ENCODE measurements at places on chromosomes 6 and 20.

- DNase-seq, result no peak
These were observed 442.3 kb downstream of the EPHA7 start for GRCh38 chr6:92977018-92977417.

GRCh38 chr6:139337830-139338229, 36.6 kb downstream of the CITED2 start:
- no peak for DNase-seq

DNA sequence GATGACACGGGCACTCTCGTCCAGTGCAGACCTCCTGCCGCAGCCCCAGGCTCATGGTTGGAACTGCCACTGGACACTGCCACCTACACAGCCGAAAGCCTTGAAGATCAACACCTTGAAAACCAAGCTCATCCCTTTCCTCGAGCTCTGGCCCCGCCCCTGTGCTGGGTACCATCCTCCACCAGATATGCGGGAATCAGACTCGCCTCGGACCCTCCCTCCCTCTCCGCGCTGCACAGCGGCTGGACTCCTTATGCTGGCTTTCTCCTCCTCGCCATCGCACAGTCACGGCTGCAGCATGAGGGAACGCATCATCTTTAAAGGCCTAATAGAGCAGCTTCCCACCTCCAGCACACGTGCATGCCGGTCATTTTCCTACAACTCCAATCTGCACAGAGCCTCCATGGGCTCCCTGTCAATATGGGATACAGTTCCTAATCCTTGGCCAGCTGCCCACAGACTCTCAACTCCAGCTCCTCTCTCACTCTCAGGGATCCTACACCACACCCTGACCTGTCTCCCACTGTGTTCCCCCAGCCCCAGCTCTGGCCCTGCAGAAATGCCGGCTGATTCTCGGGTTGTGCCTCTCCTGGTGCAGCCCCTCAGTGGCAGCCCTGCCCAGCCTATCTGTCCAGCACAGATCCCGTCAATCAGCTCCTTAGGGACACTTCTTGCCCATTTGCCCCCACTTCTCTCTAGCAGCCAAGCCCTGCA, 23.2 kb downstream of the TXNDC5 start:
- DNase-seq, result no peak

GRCh38 chr20:48536206-48536605, 291.6 kb downstream of the PREX1 start:
- peak; percentile 76 for DNase-seq

DNA sequence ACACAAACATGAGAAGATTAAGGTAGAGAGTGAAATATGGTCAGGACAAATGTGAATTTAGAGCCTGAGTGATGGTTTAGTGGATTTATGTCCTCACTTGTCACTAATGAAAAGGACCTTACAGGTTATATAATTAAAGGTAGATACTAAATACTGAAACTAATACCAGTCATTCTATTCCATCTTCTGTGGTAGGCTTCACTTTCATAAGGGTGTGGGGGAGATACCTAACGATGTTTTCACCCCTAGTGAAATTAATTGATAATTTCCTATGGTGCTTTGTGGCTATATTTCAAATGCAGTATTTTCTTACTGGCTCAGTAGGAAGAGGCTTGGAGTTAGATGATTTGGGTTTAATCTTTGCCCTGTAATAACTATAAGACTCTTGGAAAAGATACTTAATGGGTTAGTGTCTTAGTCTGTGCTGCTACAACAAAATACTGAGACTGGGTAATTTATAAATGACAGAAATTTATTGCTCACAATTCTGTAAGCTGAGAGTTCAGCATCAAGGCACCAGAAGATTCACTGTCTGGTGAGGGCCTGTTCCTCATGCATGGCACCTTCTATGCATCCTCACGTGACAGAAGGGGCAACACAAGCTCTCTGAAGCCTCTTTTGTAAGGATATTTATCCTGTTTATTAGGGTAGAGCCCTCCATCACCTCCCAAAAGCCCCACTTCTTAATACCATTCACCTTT, 21.3 kb downstream of the RNF217 start:
- no peak for DNase-seq

- peak; percentile 66 for DNase-seq
These were observed at the start of gene DDR1 for GRCh38 chr6:30883685-30884520. Gene DDR1, plus strand, starts transcription at chr6:30884519. Its CDS starts 4,211 bp downstream, at chr6:30888730.

GRCh38 chr6:16651871-16652270, 109.4 kb downstream of the ATXN1 start:
- DNase-seq, result no peak

DNA sequence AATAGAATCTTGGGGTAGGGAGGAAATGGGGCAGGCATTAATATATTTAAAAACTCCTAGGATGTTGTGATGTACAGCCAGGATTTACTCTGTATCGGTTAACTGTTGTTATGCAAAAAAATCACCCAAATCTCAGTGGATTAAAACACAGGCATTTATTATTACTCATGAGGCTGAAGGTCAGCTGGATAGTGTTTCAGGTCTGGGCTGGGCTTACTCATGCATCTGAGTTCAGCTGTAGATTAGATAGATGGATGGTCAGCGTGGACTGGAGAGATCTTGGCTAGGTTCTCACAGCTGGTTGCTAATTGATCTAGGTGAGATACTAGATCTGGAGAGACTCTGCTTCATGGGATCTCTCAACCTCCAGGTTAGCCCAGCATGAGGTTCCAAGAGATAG, 131.4 kb downstream of the BTBD3 start:
- DNase-seq, result no peak

DNA sequence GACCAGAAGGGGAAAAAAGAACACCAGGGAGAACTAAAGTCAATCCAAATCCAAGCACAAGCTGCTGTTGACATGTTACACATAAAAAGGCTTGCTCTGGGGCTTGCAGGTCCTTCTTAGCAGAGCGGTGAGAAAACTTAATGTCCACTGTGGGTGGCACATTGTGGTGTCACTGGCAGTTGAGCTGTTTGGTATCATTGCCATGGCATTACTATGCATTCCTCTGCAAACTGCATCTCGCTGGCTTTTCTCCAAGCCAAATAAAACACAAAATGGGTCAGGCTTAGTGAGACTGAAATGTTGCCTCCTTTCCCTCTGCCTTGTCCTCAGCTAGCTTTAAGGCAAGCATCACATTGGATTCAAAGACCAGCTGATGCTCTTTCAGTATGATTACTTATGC, 40.9 kb downstream of the LY86 start:
- peak; percentile 59 for DNase-seq

GRCh38 chr6:142934599-142934998, 10.4 kb downstream of the HIVEP2 start:
- no peak for DNase-seq

- DNase-seq, result peak; percentile 40
These were observed 16.7 kb downstream of the NEDD9 start for GRCh38 chr6:11215773-11216172.

- no peak for DNase-seq
These were observed 51.9 kb upstream of the UBR2 start for GRCh38 chr6:42511803-42512422.

DNA sequence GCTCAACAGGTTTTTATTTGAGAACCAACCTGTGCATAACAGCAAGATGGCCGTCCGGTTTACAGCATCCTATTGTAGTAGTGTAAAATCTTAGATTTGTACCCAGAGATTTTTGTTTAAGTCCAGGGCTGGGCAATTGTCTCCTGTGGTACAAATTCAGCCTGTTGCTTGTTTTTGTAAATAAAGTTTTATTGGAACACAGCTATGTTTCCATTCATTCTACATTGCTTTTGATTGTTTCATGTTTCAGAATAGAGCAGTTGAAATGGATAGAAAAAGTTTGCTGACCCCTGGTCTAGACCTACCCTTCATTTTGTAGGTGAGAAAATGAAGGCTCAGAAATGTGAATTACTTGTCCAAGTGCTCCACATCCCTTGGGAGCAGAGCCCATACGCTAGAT, 8.5 kb downstream of the SMPDL3A start:
- no peak for DNase-seq
